Heart right ventricle (tissue), 16 donors: ENCODE measurements at places on chromosomes 3 and 15.

GRCh38 chr3:70982700-70983140 lies 600.8 kb downstream of the FOXP1 start:
- peaks cover 62% of the 10 kb centered on the region for H3K36me3 ChIP-seq
- H3K27me3 ChIP-seq, result no peaks in the 10 kb centered on the region
- H3K4me1 ChIP-seq, result peaks cover 26% of the 10 kb centered on the region
- peak overlapping the region; percentile 82 for H3K27ac ChIP-seq

DNA sequence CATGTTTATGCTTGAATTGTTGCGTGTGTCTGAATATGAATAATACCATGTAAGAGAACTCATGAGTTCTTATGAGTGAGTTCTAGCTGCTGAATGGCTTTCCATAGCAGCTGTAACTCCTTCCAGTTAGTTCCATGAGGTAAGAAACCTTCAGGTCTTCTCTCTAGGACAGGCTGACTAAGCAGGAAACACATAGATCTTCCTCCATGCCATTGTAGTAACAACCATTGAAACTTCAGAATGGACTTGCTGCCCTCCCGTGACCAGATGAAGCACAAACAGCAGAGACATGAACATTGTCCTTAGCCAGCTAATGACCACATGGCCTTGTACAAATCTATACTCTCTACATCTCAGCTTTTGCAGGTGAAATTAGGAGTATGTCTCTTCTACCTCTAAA lies 200.0 kb downstream of the ZNF385D start:
- no peaks in the 10 kb centered on the region for H3K27me3 ChIP-seq
- H3K36me3 ChIP-seq, result no peaks in the 10 kb centered on the region
- no peak for DNase-seq
- no peak overlapping the region for H3K4me3 ChIP-seq

DNA sequence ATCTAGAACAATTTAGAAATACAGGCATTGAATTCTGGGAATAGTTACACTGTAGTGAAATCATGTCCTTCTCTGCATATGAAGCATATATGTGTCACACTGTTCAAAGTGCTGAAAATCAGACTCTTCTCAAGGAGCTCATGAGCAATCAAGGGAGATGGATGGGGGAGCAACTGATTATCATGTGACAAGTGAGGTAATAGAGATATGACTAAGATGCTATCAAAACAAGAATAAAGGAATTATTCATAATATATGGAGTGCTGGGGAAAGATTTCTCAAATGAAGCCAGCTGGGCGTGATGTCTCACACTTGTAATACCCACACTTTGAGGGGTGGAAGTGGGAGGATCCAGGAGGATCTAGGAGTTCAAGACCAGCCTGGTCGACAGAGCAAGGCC lies 74.9 kb upstream of the CHRNB4 start:
- no peaks in the 10 kb centered on the region for H3K36me3 ChIP-seq
- no peak overlapping the region for H3K27ac ChIP-seq

GRCh38 chr3:197519801-197520211 lies 36.0 kb downstream of the BDH1 start:
- no peak for DNase-seq
- H3K36me3 ChIP-seq, result no peaks in the 10 kb centered on the region
- no peaks in the 10 kb centered on the region for H3K27me3 ChIP-seq
- peaks cover 6% of the 10 kb centered on the region for H3K4me1 ChIP-seq
- no peak overlapping the region for H3K27ac ChIP-seq
- H3K4me3 ChIP-seq, result no peak overlapping the region

- H3K27ac ChIP-seq, result no peak overlapping the region
- DNase-seq, result no peak
- H3K4me1 ChIP-seq, result no peaks in the 10 kb centered on the region
- no peak overlapping the region for H3K4me3 ChIP-seq
- H3K36me3 ChIP-seq, result no peaks in the 10 kb centered on the region
- no peaks in the 10 kb centered on the region for H3K27me3 ChIP-seq
These were observed 23.8 kb downstream of the MEX3B start for GRCh38 chr15:82021992-82022391.

GRCh38 chr3:43062564-43063040 lies 43.3 kb downstream of the POMGNT2 start:
- no peak overlapping the region for H3K4me3 ChIP-seq
- DNase-seq, result no peak
- no peak overlapping the region for H3K27ac ChIP-seq
- H3K36me3 ChIP-seq, result no peaks in the 10 kb centered on the region
- no peaks in the 10 kb centered on the region for H3K27me3 ChIP-seq

GRCh38 chr3:167941234-167941995 lies 154.3 kb downstream of the GOLIM4 start:
- H3K36me3 ChIP-seq, result no peaks in the 10 kb centered on the region
- no peak for DNase-seq
- no peak overlapping the region for H3K4me3 ChIP-seq
- H3K27ac ChIP-seq, result no peak overlapping the region
- H3K4me1 ChIP-seq, result peaks cover 22% of the 10 kb centered on the region

DNA sequence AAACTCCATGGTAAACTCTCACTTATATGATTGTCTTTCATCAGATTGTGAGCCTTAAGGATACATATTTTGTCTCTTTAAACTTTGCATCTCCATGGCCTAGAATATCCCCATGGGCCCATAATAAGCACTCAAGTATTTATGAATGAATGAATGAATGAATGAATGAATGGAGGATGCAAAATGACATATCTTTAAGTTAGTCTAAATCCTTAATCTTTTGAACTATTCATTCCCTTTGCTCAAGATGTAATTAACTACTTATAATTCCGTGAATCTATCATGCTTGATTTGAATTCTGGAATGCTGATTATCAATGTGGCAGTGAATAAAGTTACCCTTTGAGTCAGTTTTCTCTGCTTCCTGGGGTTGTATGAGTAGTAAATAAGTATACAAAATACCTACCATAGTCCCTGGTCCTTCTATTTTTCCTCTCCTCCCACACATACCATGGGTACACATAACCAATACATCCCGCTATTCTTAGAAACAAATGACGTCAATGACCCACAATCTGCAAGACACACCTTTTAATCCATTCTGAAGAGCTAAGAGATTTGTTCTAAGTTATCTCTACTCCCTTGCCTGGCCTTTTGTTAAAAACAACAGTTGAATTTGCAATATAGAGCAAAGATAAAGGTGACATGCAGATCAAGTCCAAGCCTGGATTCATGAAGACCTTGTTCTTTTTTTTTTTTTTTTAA lies 94.5 kb downstream of the FBN1 start:
- no peak for DNase-seq
- H3K4me3 ChIP-seq, result no peak overlapping the region
- H3K27ac ChIP-seq, result no peak overlapping the region

- H3K36me3 ChIP-seq, result no peaks in the 10 kb centered on the region
- no peaks in the 10 kb centered on the region for H3K27me3 ChIP-seq
- H3K4me3 ChIP-seq, result no peak overlapping the region
- peak overlapping the region; percentile 66 for H3K27ac ChIP-seq
- peaks cover 73% of the 10 kb centered on the region for H3K4me1 ChIP-seq
- no peak for DNase-seq
These were observed 61.8 kb downstream of the MBNL1 start for GRCh38 chr3:152330559-152330958.

DNA sequence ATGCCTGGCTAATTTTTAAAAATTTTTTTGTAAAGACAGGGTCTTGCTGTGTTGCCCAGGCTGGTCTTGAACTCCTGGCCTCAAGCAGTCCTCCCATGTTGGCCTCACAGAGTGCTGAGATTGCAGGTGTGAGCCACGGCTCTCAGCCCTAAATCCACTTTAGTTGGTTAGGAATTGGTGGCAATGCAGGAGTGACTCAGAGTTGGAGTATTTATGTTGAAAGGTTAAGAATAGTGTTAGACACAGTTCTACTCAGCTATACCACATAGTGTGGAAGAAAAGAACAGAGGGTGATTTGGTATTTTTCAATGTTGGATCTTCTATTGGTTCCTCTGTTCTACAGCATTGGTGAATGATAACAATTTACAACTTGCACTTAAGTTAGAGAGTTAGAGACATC lies 7.6 kb downstream of the ZNF639 start:
- peaks cover 7% of the 10 kb centered on the region for H3K36me3 ChIP-seq
- H3K27me3 ChIP-seq, result no peaks in the 10 kb centered on the region
- no peak overlapping the region for H3K4me3 ChIP-seq
- no peak for DNase-seq
- no peak overlapping the region for H3K27ac ChIP-seq
- peaks cover 8% of the 10 kb centered on the region for H3K4me1 ChIP-seq

DNA sequence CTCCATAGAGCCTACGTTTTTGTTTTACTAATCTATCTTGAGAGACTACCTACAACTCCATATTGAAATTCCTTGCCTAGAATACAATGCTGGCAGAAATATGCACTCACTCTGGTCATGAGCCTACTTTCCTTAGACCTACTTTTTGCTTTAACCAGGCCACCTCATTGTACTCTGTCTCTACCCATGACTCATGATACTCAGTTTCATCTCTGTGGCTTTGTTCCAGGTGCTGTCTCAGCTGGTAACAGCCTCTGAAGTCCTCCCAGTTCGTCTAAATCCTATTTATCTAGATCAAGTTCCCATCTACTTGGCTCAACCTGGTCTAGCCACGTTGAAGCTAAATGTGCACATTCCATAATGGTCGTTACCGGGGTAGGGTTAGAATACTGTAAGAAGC lies 536.4 kb downstream of the RSL24D1 start:
- no peaks in the 10 kb centered on the region for H3K36me3 ChIP-seq
- no peak overlapping the region for H3K4me3 ChIP-seq
- no peaks in the 10 kb centered on the region for H3K27me3 ChIP-seq
- no peaks in the 10 kb centered on the region for H3K4me1 ChIP-seq
- no peak overlapping the region for H3K27ac ChIP-seq

DNA sequence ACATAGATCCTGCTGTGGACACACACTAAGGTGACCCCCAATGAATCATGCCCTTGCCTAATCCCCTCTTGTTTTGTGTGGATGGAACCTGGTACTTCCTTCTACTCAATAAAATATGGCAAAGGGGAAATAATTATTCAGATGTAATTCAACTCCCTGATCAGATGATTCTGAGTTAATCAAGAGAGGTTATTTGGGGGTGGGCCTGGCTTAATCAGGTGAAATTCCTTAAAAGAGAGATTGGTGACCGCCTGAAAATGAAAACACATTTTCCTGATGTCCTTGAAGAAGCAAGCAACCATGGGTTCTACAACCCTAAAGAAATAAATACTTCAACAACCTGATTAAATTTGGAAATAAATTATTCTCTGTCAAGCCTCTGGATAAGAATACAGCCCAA lies 8.3 kb upstream of the SLITRK3 start:
- no peaks in the 10 kb centered on the region for H3K36me3 ChIP-seq
- DNase-seq, result no peak
- H3K4me1 ChIP-seq, result no peaks in the 10 kb centered on the region
- H3K27me3 ChIP-seq, result peaks cover 34% of the 10 kb centered on the region
- no peak overlapping the region for H3K27ac ChIP-seq

DNA sequence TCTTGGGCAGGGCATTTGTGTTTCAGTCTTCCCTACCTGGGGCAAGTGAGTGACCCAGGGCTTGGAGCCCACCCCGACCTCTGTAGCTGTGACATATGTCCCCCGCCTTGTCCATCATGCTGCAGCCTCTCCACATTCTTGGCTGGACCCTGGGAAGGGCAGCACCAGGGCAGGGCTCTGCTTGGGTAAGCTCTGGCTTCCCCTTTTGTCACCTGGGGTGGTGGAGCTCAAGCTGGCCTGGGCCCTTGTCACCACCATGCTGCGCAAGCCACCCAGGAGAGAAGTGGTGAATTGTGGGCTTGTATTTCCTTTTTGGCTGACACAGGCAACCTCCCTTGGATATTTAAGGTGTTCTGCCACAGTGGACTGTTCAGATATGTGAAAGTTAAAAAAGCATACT lies 29.3 kb downstream of the SPSB4 start:
- no peak for DNase-seq
- H3K4me1 ChIP-seq, result peaks cover 22% of the 10 kb centered on the region
- no peaks in the 10 kb centered on the region for H3K27me3 ChIP-seq
- H3K27ac ChIP-seq, result no peak overlapping the region
- no peak overlapping the region for H3K4me3 ChIP-seq
